CD4-positive, alpha-beta T cell treated with Interleukin-4 for 4 hours (primary cell): ENCODE measurements at places on chromosomes 11 and 22.

DNA sequence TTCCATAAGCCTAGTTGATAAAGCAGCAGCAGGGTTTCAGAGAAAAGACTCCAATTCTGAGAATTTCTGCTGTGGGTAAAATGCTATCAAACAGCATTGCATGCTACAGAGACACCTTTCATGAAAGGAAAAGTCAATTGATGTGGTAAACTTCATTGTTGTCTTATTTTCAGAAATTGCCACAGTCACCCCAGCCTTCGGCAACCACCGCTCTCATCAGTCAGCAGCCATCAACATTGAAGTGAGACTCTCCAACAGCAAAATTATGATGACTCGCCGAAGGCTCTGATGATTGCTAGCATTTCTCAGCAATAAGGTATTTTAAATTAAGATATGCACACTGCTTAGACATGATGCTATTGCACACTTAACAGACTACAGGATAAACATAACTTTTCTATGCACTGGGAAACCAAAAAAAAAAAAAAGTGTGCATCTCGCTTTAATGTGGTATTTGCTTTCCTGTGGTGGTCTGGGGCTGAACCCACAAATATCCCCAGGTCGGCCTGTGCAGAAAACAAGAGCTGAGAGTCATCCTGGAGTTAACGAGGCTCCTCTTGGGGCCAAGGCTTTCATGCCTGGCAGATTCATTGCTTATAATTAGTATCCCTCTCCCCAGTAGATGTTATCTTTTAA, 192.1 kb downstream of the CTTN start:
- DNase-seq, result no peak

DNA sequence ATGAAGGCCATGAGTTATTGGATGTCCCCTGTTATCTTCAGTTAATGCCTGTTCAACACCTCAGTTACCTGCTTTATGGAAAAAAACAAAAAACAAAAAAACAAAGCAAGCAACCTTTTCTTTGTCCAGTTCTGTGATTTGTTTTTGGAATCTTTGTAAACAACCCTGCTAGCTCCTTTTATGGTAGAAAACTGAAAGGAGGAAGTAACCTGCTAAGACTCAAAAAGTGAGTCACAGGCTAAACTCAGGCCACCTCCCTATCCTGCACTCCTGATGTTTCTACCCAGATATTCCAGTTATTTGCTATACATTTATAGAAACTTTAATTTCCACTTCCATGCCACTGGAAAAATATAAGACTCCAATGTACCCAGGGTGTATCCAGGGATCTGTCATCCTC, 20.6 kb upstream of the TLCD5 start:
- DNase-seq, result no peak

DNA sequence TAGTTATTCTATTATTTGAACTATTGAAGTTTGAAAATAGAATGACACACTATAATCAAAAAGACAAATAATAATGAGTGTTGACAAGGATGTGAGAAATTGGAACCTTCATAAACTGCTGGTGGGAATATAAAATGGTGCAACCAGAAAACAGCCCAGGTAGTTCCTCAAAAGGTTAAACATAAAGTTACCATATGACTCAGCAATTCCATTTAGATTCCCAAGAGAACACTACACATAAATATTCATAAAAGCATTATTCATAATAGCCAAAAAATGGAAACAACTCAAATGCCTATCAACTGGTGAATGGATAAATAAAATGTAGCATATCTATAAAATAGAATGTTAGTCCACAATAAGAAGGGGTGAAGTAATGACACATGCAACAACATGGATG, 21.7 kb downstream of the CCDC73 start:
- DNase-seq, result no peak

GRCh38 chr11:62540804-62541701, 5.6 kb downstream of the AHNAK start:
- DNase-seq, result no peak

DNA sequence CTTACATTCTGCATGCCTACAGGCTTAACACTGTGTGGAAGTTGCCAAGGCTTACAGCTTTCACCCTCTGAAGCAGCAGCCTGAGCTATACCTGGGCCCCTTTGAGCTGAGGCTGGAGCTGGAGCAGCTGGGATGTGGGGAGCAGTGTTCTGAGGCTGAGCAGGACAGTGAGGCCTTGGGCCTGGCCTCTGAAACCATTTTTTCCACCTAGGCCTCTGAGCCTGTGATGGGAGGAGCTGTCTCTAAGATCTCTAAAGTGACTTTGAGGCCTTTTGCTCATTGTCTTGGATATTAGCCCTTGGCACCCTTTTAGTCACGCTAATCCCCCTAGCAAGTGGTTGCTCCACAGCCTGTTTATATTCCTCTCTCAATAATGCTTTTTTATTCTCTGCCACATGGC, 59.9 kb upstream of the ZBED5 start:
- no peak for DNase-seq

DNA sequence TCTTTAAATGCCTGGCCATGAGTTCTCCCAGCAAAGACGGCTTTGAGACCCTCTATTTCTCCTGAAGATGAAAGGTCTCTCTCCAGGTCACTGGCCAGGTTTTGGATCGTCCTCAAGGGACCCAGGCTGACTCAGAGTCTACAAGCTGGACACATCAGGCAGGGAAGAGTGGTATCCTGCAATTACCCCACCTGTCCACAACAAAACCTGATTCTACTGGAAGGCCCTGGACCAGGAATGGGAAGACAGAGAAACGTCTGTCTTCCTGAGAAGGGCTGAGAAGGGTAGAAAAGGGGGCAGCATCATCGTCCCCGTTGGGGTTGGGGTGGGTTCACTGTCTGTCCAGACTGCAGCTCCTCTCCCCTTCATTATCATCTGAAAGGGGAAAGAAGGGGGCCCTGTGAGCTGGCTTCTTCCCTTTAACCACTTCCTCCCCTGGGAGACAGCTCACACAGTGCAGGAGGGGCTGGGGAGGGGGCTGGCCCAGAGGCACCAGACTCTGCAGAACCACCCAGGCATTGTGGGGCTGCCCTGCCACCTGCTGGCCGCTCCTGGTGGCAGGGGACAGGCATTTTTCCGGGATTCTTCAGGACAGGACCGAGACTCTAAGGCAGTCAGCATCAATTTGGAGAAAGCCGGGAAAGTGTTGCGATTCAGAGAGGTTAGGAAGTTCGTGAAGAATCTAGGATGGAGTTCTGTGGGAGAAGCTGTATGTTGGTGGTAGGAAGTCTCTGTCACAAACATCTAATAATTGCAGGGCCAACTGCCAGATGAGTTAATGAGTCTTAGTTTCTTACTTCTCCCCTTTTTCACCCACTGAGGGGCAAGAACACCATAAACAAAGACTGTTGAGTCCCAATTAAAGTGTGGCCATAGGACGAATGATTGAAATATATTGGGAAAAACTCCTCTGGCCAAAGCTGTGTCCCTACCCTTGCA, 57.6 kb downstream of the SYN3 start:
- DNase-seq, result no peak

GRCh38 chr11:76659672-76660532, 10.6 kb downstream of the LRRC32 start:
- DNase-seq, result no peak

GRCh38 chr22:22009661-22010060, 27.1 kb upstream of the TOP3B start:
- DNase-seq, result no peak

DNA sequence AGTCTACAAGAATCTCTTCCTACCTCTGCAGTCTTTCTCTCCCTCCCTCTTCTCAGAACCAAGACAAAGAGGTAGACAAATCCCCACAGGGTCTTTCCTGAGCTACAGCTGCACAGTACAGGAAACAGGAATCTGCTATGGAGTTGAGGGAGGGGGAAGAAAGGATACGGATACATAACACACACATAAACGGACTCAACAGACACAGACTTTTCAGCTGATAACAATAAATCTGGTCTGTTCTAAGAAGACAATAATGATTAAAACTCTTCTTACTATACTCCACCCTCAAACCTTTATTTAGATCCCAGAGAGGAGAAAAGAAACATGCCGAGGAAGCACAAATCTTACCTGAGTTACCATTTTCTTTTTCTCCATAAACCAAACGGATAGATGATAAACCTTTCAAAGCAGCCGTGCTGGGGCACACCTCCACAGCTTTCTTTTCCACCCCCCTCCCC, 122.2 kb downstream of the APOL5 start:
- no peak for DNase-seq

- DNase-seq, result no peak
Measured at GRCh38 chr11:126443120-126443519, 87.6 kb downstream of the ST3GAL4 start.

DNA sequence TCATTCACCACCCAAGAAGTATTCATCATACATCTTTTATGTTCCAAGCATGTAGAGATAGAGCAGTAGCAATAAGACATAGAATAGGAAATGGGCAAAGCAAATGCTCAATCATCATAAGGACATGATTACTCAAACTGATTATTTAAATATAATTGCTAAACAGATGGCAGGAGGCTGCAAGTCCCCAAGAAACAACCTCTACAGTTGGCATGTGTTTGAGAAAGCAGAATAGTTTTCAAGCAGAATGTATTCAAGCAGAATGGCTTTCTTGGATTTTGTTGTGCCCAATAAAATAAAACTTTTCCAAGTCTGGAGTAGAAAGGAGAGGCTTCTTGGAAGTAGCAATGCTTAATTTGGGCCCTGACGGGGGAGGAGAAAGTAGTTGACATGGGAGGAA, 86.5 kb upstream of the SYN3 start:
- DNase-seq, result no peak

GRCh38 chr11:118912742-118913410, 12.8 kb downstream of the BCL9L start:
- DNase-seq, result no peak

DNA sequence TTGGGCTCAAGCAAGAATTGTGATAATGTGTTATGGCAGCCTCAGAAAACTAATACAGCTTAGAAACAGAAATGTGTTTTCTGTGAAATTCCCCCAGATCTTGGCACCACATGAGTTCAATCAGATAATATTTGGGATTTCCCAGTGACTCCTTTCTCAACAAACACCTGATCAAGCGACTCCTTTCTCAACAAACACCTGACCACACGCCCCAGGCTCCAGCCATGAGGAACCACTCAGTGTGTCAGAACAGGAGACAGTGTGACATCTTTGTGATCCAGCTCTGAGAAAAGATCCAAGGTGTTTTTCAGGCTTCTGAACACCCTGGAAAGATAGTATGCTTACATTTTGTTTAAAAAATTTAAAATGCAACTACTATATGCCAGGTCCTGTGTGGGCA, 1.9 kb upstream of the UVRAG start:
- no peak for DNase-seq

GRCh38 chr22:42883121-42883520, 26.0 kb upstream of the ARFGAP3 start:
- no peak for DNase-seq

DNA sequence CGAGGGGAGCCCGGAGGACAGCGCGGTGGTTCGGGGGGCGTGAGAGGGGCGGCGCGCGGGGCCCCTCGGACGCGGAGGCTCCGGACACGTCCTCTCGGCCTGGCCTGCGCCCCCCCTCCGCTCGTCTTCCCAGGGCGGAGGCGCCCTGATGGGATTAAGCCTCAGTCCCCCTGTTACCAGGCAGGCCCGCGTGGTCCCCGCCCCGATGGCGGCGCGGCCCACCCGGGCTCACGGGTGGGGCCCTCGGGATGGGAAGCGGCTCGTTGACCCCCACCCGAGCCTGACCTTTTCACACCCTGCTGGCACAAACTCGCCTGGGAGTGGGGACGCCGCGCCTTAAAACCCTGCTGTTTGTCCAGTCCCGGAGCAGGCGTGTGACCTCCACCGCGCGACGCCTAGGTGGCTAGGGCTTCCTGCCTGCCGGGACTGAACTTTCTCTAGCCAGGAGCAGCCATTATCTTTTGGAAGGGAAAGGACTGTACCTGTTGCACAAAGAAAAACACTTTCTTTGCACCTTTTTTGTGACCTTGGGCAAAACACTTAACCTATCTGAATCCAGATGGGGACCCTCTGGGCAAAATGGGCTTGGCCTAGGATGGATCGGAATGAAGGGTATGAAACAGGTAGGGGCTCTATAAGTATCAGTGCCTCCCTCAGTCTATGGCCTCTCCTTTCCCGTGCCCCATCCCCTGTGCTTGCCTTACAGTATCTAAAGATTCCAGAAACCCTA, 1.0 kb downstream of the KIAA1671 start:
- DNase-seq, result no peak

DNA sequence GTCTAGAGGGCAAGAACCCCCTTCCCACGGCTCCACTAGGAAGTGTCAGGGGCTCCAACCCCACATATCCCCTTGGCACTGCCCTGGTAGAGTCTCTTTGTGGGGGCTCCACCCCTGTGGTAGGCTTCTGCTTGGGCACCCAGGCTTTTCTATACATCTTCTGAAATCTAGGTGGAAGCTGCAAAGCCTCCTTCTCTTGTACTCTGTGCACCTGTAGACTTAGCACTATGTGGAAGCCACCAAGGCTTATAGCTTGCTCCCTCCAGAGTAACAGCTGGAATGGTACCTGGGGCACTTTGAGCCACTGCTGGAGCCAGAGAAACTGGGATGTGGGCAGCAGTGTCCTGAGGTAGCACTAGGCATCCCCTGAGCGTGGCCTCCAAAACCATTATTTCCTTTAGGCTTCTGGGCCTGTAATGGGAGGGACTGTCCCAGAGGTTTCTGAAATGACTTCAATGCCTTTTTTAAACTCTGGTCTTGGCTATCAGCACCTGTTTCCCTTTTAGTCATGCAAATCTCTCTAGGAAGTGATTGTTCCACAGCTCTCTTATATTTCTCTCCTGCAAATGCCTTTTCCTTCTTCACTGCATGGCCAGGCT, 68.4 kb downstream of the TRAF6 start:
- no peak for DNase-seq

DNA sequence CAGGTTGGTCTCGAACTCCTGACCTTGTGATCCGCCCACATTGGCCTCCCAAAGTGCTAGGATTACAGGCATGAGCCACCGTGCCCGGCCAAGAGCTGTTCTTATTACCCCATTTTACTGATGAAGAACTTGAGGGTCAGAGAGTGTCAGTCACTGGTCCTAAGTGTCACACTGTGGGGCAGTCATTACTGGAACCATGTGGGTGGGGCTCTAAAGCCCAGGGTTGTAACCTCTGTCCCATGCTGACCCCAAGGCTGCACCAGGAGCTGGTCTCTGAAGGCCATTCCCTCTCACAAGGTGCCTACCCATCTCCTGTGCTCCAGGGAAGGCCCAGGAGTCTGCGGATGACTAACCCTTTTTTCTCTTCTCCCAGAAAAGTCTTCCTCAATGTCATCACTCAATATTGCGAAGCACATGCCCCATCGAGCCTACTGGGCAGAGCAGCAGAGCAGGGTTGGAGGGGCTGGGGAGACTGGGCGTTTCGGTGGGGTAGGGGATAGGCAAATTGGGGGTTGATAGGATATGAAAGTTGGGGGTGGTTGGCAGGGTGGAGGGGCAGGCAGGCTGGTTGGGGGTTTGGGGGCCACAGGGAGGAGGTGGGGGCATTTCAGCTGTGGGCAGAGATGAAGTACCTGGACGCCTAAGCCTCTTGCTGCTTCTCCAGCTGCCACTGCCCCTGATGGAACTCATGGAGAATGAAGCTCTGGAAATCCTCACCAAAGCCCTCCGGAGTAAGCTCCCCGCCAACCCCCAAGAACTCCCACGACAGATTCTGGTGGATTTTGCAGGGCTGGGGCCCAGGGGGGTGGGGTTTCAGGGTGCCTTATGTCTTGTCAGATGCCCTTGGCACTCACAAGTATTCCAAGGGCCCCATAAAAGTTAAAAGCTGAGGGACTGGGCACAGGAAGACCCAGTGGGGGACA, 2.0 kb upstream of the ESRRA start:
- DNase-seq, result no peak

- no peak for DNase-seq
Measured at GRCh38 chr11:116694349-116694725, 78.5 kb downstream of the BUD13 start.

GRCh38 chr22:26763633-26764361, 106.4 kb downstream of the MIAT start:
- DNase-seq, result no peak
